ENCODE measurements at places on chromosomes 7 and 10.
A peak's percentile ranks its signal among the peaks of the same experiment; 100 is the strongest.

- DNase-seq, result no peak
Observed at GRCh38 chr7:131190146-131190545, 137.5 kb upstream of the MKLN1 start.

- no peak for DNase-seq
Observed at GRCh38 chr7:33701927-33702326, 203.4 kb upstream of the BMPER start.

- DNase-seq, result no peak
Observed at GRCh38 chr7:44148166-44148565, 7.0 kb upstream of the MYL7 start.

DNA sequence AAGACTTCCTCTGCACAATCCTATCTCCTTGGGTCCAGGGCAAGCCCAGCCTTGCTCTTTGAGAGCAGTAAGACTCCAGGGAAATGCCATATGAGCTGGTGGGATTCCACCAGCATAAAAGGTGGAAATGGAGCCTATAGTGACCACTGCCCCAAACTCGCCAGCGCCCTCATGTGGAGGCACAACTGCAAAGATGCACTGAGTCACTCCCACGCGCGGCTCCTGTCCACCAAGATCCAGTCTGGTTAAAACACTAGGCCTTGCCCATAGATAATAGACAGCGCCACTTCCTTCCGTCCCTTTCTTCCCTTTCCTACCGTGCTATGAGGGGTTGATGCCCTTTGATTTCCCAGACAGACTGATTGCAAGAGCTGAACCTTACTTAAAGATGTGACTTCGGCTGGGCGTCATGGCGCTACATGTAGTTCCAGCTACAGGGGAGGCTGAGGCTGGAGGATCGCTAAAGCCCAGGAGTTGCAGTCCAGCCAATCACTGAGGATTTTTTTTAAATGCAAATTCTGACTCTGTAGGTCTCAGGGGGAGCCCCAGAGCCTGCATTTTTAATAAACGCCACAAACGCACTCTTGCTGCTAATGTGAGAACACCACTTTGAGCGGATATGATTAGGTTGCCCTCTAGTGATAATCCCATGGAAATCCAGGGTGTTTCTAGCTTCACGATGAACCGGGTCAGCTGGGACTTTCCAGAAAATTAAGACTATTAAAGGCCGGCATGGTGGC is 136.5 kb downstream of the EPC1 start:
- peak; percentile 1 for DNase-seq

- DNase-seq, result no peak
Observed at GRCh38 chr10:15863323-15863722, 3.0 kb upstream of the MINDY3 start.

DNA sequence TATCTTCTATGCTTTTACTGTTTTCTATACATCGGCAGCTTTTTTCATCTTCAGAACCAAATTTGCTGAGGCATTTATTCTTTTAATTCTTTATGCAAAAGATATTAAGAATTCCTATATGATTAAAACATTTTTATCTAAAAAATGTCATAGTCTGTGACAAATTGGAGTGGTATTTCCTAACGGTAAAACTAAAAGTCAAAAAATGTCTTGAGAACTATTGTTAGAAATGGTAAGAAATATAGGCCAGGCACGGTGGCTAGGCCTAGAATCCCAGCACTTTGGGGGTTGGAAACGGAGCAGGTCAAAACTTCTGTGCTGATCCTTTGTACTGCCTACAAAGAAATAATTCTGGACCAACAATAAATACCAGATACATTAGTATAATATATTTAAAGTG is 57.7 kb upstream of the PRR15 start:
- no peak for DNase-seq

DNA sequence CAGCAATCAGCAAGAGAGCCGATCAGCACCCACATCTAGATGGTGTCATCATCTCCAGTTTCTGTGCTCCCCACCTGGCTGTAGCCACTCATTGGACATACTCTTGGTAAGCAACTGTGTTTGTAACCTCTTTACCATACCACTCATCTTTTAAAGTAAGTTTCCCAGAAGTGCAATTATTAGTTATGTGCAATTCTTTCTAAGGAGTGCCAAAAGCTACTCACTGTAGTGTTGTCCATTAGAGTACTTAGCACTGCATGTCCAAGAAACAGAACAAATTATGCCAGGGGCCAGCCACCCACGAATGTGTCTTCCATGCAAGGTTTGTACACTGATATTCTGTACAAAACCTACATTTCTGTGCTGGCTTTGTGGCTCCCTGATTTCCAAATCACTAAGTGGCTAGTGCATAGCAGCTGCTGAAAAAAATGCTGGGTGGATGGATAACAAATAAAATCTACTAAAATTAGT is 131.9 kb downstream of the SRPK2 start:
- no peak for DNase-seq

- no peak for DNase-seq
Observed at GRCh38 chr7:33425929-33426678, 296.7 kb downstream of the BBS9 start.

DNA sequence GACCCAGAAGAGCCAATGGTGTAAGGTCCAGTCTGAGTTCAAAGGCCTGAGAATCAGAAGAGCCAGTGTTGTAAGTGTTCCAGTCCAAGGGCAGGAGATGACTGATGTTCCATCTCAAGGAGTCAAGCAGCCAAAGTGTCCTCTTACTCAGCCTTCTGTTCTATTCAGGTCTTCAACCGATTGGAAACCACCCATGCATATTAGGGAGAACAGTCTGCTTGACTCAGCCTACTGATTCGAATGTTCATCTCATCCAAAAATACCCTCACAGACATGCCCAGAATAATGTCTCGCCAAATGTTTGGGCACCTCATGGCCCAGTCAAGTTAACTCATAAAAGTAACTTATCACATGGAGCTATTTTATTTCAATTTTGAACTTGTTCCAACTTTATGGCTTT is 2.9 kb upstream of the WDFY4 start:
- DNase-seq, result no peak

- no peak for DNase-seq
Observed at GRCh38 chr7:101450064-101450463, 87.4 kb downstream of the COL26A1 start.

- DNase-seq, result no peak
Observed at GRCh38 chr10:7609556-7609955, 57.2 kb downstream of the ITIH5 start.

DNA sequence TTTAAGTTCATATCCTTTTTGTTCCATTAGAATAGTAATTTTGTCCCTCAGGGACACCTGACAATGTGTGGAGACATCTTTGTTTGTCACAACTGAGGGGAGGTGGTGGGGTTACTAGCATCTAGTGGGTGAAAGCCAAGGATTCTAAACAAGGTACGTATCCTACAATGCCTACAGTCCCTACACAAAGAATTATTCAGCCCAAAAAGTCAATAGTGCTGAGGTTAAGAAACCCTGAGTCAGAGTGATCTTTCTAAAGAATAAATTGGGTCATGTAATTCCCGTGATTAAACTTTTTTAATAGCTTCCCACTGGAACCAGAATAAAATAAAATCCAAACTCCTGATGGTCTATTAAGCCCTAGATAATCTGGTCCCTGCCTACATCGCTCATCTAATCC is 2.7 kb upstream of the ANXA7 start:
- DNase-seq, result no peak

GRCh38 chr7:143284591-143285469 is at the start of gene TMEM139:
Gene TMEM139, plus strand, starts transcription at chr7:143284958. Its CDS starts 1,000 bp downstream, at chr7:143285958.
- no peak for DNase-seq

DNA sequence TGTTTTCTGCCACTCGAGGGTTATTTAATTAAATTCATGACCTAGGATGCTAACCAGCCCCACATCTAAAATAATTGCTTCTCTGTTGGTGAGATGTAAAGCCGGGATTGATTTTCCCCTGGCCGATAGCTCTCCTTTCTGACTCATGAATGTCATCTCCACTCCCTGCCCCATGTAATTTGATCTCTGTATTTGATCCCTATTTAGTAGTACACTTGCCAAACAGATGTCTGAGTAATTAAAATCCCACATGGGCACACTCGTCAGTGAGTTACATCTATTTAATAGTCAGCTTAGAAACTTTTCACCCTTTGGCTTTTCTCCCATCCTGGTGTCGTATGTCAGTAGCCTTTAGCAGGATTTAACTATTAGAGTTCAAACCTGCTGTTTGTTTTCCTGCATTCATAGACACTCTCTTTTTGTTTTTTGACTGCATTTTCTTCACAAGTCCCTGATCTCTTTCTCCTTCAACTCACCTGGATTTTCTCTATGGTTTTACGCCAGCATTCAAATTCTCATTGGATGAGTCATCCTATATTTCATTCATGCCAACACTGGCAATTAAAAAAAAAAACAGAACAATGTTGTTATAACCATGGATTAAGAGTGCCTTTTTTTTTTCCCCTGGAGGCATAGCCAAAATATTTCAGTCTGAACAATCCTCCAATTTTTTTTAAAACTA is 82.7 kb downstream of the SPAG6 start:
- DNase-seq, result no peak

GRCh38 chr7:43658718-43659548 is 70.4 kb downstream of the COA1 start:
- no peak for DNase-seq

- no peak for DNase-seq
Observed at GRCh38 chr10:93758508-93758885, 761 bp downstream of the LGI1 start.

- no peak for DNase-seq
Observed at GRCh38 chr10:111128331-111129180, 51.7 kb downstream of the ADRA2A start.

DNA sequence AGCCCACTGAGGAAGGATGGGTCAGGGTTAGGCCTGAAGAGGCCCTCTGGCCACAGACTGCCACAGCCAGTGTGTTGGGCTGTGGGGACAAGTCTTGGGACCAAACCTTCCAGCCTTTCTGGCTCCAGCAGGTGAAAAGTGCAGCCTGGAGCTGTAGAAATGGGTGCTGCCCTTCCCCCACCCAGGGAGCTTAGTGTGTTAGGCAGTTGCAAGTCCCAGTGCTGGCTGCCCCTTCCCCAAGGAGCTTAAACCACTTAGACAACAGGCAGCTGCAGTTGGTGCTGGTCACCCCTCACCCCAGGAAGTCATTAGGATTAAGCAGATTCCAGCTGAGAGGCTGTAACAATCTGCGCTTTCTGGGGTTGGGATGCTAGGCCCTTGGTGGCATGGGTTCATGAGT is 563.3 kb downstream of the NRG3 start:
- DNase-seq, result no peak

DNA sequence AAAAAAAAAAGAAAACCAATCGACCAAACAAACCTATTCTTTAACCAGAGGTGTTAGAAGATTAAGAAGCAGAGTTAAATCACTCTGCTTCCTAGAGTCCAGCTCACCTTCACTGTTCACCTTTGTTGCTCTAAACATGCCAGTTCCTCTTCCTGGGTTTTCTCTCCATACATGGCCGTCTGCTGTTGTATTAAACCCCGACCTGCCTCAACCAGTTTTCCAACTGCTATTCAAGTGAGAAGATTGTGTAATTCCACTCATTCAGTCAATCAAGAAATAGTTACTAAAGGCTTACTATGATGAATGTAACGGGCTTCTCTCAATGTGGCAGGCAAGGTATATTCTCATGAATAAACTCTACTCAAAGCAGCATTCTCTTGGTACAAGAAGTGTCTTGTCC is 8.8 kb downstream of the AASS start:
- no peak for DNase-seq

DNA sequence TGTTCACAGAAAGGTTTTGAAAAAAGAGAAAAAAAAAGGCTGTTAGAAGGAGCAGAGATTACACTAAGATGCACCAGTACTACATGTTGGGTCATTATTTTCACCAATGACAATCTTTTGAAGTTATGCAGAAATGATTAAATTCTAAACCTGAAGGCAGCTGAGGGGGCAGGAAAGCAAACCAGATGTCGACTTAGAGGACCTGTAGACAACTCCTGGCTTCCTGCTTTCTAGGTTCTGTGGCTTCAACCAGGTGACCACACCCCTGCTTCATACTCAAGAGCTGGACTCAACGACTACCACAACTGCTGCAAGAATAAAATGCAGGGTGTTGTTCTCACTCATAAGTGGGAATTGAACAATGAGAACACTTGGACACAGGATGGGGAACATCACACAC is 30.0 kb downstream of the MYOF start:
- no peak for DNase-seq

- DNase-seq, result no peak
Observed at GRCh38 chr10:131035779-131036178, 275.7 kb downstream of the TCERG1L start.

GRCh38 chr10:117134306-117135025 is 3.6 kb downstream of the VAX1 start:
- DNase-seq, result no peak

DNA sequence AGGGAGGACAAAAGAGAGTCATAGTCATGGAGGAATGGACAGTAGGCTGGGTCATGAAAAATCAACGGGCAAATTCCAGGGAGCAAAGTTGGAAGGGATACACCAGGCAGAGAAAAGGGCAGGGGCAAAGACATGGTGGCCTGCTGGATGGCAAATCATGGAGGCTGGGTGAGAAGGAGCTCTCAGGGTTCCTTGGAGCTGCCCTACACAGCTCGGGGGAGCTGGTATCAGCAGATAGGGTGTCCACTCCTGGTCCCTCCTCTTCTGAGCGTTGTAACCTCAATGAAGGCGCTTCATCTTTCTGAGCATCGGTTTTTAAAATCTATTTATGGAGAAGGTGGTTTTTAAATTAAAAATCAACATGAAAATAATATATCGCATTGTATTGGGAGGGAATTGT is 27.9 kb upstream of the EIF5AL1 start:
- no peak for DNase-seq

DNA sequence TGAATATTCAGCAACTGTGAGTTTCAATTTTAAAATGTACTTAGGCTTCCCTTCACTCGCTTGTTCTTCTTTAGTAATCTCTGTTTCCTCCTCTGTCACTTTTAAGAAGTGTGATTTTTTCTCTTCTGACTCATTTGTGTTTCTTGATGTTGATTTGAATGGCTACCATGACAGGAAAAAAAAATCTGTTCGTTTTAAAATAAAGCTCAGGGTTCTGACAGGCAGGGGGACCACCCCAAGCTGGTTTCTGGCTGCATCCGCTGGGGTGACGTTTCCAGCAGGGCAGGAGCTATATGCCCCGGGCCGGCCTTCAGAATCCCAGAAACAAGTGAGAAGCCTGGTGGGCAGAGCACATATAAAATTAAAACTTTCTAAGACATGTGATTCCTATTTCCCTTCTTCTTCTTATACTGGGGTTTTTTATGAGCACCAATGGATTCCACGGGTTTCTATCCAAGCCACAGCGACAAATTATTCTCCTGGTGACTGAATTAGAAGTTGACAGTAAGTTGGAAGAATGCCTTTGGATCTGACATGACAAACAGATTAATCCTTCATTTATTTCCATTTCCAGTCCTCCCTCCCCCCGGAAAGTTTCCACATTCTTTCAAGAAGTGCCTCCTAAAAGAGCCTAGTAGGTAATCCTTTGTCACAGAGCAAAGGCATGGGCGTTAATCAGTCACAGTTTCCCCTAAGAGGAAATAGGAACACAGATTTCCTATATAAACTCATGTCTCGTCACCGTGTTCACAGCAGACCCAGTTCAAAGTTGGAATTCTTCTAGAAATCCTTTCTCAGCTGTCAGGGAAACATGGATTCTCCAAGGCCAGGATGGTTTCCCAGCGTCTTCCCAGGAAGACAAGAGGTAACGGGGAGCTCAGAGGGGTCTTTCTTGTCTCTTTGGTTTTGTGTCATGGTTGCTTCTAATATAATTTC is 79.9 kb downstream of the PTPRE start:
- DNase-seq, result no peak

Measured in midbrain (tissue), 1 donor.